ENCODE measurements at places on chromosomes 4 and X.

- peak; percentile 8 for DNase-seq
These were observed 9.7 kb upstream of the PYURF start for GRCh38 chr4:88533088-88533790.

DNA sequence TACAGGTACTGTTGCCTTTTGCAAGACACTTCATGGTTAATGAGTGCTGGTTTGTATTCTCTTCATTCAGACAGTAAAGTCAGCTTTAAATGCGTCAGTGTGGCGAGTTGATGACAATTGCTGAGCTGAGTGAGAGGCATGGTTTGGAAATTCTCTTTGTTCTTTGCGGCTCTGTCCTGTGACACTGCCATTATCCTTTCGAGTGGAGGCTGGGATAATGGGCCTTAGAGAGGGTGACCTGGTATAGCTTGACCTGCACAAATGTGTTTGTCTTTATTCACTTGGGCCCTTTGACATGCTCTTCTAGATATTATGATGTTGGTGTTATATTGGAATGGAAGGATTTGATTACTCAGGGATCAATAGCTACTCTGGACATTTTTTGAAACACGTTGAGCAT lies 208.5 kb upstream of the FAT1 start:
- DNase-seq, result peak; percentile 28

- no peak for DNase-seq
These were observed 14.3 kb downstream of the CBR4 start for GRCh38 chr4:168995537-168996295.

GRCh38 chrX:19805046-19805690 lies 82.2 kb downstream of the SH3KBP1 start:
- DNase-seq, result peak; percentile 16

- no peak for DNase-seq
These were observed 600.5 kb upstream of the GRIA3 start for GRCh38 chrX:122583551-122583950.

- DNase-seq, result peak; percentile 94
These were observed 206.3 kb downstream of the ARHGAP24 start for GRCh38 chr4:85681221-85681657.

- DNase-seq, result no peak
These were observed 129.6 kb downstream of the LUZP4 start for GRCh38 chrX:115419069-115419468.

DNA sequence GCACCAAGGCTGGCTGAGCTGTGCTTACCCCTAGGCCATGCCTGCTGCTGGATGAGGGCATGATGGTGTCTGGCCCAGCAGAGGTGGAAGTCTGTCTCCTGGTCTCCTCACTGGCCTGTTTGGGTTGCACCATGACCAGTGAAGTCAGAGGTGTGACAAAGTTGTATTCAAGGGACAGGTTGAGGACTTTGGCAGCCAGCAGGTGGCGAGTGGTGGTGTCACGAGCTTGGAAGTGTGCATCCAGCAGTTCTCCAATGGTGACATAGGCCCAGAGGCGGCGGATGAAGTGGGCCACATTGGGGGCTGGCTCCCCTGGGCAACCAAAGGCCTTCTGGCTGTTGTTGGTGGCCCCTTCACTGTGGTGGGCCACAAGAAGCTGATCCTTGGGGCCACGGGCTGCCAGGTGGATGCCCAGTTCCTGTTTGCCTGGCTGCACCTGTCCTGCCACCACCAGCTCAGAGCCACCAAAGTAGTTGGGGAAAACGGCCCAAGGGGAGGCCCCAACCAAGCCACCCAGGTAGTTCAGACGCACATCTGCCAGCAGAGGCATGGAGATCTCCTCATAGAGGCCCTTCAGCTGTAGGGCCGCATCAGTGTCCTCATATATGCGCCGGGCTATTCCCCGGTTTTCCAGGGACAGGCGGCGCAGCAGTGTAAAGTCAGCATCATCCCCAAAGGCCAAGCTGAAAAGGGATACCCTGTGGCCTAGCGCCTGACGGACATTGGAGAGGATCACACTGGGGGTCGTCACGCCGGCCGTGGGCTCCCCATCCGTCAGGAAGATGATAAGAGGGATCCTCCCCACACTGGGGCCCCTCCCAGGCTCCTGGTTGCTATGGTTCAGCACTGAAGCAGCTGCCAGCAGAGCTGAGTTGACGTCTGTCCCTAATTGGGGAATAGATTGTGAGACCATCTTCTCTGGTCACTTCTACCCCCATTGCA lies 39.7 kb downstream of the ITIH6 start:
- no peak for DNase-seq

DNA sequence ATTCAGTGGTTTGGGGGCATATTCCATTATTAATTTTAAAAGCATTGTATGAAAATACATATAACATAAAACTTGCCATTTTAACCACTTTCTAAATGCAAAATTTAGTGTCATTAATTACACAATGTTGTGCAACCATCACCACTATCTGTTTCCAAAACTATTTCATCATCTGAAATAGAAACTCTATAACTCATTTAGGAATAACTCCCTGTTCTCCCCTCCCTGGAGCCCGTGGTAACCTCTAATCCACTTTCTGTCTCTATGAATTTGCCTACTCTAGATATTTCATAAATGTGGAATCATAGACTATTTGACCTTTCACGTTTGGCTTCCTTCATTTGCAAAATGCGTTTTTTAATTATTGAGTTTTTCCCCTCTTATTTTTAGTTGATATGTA lies 101.4 kb upstream of the GPC4 start:
- DNase-seq, result no peak

- no peak for DNase-seq
These were observed 959.6 kb downstream of the RPA4 start for GRCh38 chrX:97843200-97843811.

- DNase-seq, result peak; percentile 20
These were observed 11.5 kb upstream of the GPM6B start for GRCh38 chrX:13828392-13828791.

- no peak for DNase-seq
These were observed 42.5 kb downstream of the VGLL1 start for GRCh38 chrX:136574548-136574947.

DNA sequence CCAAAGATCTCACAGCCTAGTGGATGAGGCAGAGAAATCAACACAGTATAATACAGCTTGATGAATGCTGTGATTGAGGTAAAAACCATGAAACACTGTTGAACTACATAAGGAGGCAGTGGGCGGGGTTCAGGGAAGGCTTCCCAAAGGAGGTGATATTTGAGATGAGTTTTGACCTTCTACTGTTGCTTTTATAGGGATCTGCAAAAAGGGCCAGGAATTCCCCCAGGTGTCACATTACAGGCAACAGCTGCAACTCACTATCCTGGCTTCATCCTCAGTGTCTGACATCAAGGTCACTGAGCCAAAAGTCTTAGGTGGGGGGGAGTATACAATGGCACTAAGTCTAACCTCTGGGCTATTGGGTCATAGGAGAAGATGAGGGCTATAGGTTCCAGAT lies 185.7 kb upstream of the NRK start:
- no peak for DNase-seq

DNA sequence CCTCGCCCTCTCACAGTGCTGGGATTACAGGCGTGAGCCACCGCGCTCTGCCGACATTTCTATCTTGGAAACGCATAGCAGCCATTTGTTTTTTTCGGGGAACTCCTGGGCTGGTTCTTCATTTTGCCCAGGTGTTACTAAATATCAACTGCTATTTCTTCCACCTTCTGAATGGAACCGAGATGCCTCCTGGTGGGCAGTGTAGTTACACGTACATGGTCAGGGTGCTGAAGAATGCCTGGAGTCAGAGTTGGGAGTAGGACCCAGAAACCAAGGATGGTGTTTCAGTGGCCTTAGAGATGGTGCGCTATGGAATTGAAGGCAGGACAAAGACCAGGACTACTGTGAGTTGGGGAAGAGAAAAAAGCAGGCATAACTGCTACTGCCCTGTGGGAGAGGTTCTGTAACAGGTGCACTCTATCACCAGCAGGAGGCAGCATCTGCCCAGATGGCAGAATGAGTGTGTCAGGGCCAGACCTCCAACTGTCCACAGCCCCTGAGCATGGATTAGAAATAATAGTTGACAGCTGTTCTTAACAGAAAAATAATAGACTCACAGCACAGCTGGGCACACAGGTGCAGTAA lies 81.7 kb downstream of the ZC4H2 start:
- no peak for DNase-seq

DNA sequence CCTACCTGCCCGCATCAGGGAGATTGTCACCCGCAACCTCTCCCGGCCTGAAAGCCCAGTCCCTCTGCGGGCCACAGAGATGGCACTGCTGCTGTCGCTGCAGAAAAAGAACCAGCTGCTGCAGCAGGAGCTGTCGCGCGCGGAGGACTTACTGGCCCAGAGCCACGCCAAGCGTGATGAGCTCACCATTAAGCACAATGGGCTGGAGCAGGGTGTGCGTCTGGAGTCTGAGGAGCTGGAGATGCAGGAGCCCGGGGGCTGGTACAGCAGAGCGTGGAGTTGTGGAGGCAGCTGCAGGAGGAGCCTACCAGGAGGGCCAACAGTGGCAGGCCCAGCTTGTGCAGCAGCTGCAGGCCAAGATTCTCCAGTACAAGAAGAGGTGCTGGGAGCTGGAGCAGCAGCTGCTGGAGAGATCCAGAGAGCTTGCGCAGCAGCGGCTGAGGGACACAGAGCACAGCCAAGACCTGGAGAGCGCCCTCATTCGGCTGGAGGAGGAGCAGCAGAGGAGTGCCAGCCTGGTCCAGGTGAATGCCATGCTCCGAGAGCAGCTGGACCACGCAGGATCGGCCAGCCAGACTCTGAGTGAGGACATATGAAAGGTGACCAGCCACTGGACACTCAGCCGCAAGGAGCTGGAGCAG lies 11.3 kb downstream of the SMIM10L2A start:
- DNase-seq, result no peak

GRCh38 chr4:48967631-48968030 lies 18.4 kb upstream of the CWH43 start:
- no peak for DNase-seq

DNA sequence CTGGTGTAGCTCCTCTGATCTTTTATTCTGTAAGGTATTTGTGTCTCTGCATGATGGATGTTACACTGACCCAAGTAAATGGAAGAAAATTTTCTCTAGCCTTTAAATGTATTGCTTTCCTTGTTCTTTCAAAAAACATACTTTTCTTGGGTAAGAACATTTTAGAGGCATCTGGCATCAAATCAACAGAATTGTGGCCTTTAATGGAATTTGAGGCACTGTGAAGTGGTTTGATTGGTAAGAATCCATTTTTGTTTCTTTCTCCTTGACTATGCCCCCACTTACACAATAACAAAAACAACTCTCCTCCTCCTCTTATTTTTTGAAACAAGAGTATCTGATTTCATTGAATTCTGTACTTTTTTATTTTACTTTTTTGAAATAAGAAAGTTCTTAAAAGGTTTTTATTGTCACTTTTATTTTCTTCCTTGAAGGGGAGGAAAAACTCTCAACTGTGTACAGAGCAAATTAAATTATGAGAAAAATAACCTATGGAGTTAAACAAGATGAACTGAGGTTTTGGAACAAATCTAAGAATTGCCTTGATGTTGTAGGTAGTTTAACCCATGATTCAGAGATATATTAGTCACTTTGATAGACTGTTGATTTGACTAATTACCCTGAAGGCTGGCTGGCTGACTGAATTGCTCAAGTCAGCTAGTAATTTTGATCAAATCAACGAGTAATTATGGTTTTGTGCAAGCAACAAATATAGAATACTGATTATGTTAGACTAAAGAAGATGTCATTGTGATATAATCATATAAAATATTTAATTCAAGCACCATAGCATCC lies 146.4 kb downstream of the FHIP1A start:
- DNase-seq, result peak; percentile 79

GRCh38 chr4:73620115-73620792 lies at the start of gene RASSF6:
RASSF6 (minus strand) TSS chr4:73620436; CDS start chr4:73611795, 8,641 bp downstream.
- DNase-seq, result peak; percentile 25

GRCh38 chrX:134580907-134581306 lies 77.4 kb downstream of the PLAC1 start:
- no peak for DNase-seq

DNA sequence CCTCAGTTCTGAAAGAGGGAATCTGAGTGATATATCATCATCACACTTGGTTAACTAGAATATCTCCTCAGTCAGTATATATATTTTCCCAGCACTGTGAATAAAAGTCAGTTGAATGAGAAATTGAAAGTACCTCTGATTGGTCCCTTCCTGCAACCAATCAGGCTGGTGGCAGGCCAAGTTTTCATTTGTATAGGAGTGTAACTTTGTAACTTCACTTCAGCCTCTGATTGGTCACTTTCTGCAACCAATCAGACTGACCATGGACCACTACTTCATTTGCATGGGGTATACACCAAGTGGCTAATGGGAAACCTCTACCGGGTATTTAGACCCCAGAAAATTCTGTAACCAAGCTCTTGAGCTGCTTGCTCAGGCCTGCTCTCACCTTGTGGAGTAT lies 2.0 kb upstream of the PGK1 start:
- DNase-seq, result no peak

- DNase-seq, result no peak
These were observed 5.9 kb upstream of the SCARB2 start for GRCh38 chr4:76219299-76220055.

- no peak for DNase-seq
These were observed 130.0 kb downstream of the HMX1 start for GRCh38 chr4:8741513-8742226.

DNA sequence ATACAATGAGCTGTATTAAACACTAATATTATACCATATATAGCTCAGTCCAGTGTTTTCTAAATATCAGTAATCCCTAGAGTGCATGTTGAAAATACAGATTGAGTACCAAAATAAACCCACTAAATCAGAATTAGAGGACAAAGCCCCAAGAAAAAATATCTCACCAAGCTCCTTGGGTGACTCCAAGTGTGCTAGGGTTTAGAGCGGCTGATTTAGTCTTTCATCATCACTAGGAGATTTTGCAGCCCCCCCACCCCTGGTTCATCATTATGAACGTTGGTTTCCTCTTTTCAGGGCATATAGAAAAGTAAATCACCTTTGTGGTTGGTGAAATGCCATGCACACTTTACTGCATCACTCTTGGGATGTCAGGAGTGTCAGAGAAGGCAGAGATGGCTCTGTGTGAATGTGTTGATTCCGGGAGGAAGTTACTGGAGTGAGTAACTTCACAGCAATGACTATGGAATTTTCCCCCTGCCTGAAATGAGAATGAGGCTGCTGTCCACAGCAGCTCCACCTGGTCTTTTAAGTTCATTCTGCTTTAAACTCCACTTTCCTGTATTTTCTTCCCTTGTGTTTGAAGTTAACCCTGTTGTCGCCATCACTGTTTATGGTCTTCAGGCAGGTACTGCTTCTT lies 25.2 kb upstream of the ANAPC4 start:
- peak; percentile 73 for DNase-seq

- DNase-seq, result peak; percentile 66
These were observed 50.1 kb upstream of the NSUN7 start for GRCh38 chr4:40699648-40700047.
